Progenitor cell of endocrine pancreas (in vitro differentiated cells): ENCODE measurements at places on chromosomes 3 and 15.
A peak's percentile ranks its signal among the peaks of the same experiment; 100 is the strongest.

DNA sequence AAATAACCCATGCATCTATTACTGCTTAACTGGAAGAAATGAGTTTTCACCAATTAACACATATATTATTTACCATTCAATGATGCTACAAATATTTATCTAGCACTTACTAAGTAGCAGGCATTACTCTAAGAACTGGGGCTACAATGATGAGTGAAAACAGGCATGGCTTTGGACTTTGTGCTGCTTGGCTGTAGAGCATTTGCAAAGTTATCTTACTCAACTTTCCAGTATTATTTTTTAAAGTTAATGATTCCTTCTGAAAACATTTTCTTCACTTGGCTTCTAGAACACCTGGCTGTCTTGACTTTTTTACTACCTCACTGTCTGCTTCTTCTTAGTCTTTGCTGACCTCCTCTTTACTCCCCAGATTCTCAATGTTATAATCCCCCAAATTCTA lies 1.8 kb downstream of the C3orf33 start:
- DNase-seq: no peak
- peaks cover 13% of the 10 kb centered on the region for H3K36me3 ChIP-seq
- H3K4me1 ChIP-seq: peaks cover 1% of the 10 kb centered on the region
- H3K27ac ChIP-seq: no peak overlapping the region
- peaks cover 2% of the 10 kb centered on the region for H3K27me3 ChIP-seq
- peak overlapping the region; percentile 63 for H3K4me3 ChIP-seq

GRCh38 chr15:21262851-21263425 lies 177.4 kb downstream of the POTEB3 start:
- H3K27me3 ChIP-seq: no peaks in the 10 kb centered on the region
- peaks cover 15% of the 10 kb centered on the region for H3K36me3 ChIP-seq
- no peak for DNase-seq
- no peaks in the 10 kb centered on the region for H3K4me1 ChIP-seq

- no peak for DNase-seq
- H3K36me3 ChIP-seq: no peaks in the 10 kb centered on the region
- H3K4me1 ChIP-seq: no peaks in the 10 kb centered on the region
- no peak overlapping the region for H3K4me3 ChIP-seq
- no peak overlapping the region for H3K27ac ChIP-seq
Measured at GRCh38 chr15:44222478-44222877, 27.4 kb upstream of the FRMD5 start.

DNA sequence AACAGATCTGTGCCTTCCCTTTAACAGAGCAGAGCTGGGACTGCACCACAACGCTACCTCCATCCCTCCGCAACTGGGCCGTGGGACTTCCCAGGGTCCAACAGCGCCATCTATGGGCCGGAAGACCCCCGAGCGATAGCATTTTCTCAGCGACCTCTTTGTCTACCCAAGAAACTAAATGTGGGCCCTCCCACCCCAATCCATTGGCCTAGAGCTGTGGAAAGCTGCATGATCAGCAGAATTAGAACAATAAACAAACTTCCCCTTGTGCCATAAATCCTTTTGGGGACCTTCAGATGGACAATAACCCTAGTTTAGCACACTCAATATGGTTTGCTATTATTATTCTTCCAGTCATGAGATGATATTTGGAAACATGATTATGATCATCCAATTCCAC lies 74.8 kb upstream of the NTRK3 start:
- no peak overlapping the region for H3K27ac ChIP-seq
- no peaks in the 10 kb centered on the region for H3K4me1 ChIP-seq
- H3K36me3 ChIP-seq: no peaks in the 10 kb centered on the region
- DNase-seq: peak; percentile 54
- no peak overlapping the region for H3K4me3 ChIP-seq
- H3K27me3 ChIP-seq: peaks cover 58% of the 10 kb centered on the region
